ENCODE measurements at places on chromosomes 2 and 18.

DNA sequence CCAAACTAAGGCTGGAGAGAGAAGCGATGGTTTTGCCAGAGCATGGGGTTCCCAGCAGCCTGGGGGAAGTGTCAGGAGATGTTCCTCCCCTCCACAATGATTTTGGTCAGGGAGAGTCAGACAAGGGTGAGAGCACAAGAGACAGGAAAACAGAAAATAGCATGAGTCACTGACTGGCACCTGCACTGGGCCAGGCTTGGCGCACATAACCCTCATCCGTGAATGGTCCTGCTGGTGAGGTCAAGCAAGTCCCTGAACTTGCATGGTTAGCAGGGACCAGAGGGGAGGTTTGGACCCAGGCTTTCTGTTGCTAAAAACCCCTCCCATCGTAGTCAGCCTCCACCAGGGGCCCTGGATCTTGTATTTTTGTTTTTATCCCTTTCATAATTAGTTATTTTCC lies 174.5 kb upstream of the MYT1L start:
- no peak for DNase-seq

DNA sequence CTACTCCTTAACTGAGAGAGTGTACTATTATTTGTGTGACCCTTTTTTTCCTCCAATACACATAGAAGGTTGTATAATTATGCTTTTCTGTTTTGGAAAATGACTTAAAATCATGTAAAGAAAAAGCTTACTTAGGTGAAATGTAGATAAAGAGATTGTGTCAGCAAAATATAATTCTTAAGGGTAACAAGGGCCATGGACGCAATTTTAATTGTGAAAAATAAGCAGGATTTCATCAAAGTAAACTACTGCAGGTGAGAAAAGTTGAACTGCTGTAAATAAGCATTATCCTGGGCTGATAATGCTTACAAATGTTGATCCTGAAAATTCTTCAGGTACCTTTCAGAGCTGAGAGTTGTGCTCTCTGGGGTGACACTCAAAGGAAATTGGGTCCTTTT lies 141.5 kb downstream of the RPIA start:
- DNase-seq = no peak

- no peak for DNase-seq
These were observed 168.7 kb downstream of the UBE2E3 start for GRCh38 chr2:181149056-181149455.

DNA sequence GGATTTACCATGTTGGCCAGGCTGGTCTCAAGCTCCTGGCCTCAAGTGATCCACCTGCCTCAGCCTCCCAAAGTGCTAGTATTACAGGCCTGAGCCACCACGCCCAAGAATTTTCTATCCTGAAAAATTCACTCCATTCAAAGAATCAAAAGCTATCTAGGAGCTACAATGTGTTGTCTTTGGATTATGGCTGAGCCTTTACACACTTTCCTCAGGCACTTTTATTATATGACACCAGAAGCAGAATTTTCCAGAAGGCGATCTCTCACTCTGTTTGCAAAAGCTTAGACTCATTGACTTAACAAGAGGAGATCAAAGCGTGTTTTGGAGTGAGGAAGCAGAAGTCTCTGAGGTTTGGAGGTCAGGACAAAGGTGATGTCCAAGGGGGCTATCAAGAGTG lies 3.6 kb downstream of the FAM124B start:
- DNase-seq = no peak

- no peak for DNase-seq
These were observed 20.7 kb downstream of the SPTBN1 start for GRCh38 chr2:54476852-54477251.

DNA sequence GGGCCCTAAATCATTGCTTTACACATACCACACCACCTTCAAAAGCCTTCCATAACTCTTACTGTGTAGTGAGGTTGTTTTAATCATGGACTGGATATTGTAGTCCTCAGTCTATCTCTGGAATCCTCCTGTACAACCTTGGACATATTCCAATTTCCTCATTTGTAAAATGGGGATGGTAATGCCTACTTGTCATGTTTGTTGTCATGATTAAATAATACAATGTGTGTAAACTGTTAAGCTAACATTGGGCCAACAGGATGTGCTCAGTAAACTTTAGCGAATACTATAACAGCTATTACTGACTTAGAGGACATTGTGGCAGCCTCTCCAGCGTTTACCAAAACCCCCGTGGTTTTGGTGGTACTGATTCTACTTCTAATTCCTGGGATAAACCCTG lies 74.7 kb upstream of the PTPRM start:
- no peak for DNase-seq

GRCh38 chr18:9446839-9447238 lies 28.5 kb upstream of the RALBP1 start:
- DNase-seq = no peak

GRCh38 chr18:12750715-12751502 lies 48.1 kb downstream of the PSMG2 start:
- DNase-seq = no peak

DNA sequence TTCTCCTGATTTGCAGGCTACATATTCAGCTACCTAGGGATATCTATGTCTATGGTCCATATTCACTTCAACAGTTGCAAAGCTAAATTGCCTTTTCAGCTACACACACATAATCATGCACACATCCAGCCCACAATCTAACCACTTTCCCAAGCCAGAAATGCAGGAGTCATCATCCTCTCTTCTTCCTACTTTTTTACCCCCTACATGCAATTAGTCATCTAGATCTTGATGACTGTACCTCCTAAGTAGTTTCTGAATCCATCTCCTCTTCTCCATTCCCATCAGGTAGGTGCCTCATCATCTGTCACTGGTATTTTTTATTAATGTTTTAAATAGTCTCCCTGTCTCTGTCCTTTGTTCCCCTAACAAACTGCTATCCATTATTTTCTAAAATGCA lies 23.7 kb upstream of the SPRED2 start:
- peak; percentile 9 for DNase-seq

GRCh38 chr18:51051105-51051712 lies 21.2 kb downstream of the SMAD4 start:
- peak; percentile 46 for DNase-seq

GRCh38 chr18:10169814-10170213 lies 256.0 kb downstream of the VAPA start:
- no peak for DNase-seq

DNA sequence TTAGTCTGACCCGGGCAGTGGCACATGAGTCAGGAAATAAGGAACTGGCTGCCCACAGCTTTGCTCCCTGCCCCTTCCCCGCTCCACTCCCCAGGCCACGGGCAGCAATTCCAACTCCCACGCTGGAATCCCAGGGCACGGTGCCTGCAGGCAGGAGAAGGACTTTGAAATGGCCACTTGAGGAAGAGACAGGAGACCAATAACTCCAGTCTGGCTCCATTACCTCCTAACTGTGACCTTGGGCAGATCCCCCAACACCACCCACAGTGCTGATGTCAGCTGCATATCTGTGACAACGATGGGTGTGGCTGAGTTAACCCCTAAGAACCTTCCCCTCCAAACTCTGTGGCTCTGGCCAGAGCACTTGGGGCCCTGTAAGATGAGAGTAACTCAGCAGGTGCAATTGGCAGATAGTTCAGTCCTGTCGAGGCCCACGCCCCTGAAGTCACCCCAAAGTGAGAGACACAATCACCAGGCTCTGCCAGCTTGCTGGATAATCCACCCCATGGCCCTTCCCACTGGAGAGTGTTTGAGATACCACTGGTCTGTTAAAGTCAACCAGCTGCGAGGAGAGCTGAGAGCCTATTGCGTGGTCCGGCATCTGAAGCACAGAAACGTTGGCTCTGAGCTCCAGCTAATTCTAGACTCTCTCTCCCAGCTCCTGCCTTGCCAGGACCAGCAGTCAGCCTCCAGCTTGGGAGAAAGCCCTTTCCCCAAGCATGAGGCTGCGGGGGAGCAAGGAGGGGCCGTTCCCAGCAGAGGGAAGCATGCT lies 175.2 kb downstream of the TNS1 start:
- no peak for DNase-seq

DNA sequence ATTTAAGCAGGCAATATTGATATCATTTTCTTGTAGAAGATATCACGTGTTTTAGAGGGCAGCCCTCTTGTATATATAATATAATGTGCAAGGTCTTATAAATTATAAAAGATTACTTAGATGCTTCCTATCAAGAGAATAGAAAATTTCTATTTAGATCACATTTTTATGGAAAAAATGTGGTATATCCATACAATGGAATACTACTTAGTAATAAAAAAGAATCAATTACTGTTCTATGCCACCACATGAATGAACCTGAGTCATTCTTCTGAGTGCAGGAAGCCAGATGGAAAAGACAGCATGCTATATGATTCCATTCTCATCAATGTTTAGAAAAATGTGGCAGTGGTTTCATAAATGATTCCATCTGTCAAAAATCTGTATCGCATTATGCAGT lies 23.6 kb downstream of the CYP27C1 start:
- DNase-seq = no peak

GRCh38 chr2:241994086-241994485 lies 124.6 kb downstream of the RTP5 start:
- no peak for DNase-seq

DNA sequence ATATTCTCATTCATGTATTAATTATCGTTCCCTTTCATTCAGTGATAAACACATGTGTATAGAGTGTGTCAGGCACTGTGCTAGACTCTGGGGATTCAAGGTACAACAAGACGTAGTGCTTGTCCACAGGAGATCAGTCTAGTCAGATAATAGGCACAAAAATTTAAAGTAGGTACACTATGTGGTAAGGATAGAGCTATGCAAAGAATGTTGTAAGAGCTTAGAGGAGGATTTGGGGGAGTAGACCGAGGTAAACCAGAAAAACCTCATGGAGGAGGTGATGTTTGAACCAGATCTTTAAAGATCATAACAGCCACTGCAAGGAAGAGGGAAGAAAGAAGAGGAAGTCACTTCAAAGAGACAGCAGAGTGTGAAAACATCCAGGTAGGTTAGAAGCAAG lies 256.9 kb upstream of the DDX18 start:
- DNase-seq = no peak

DNA sequence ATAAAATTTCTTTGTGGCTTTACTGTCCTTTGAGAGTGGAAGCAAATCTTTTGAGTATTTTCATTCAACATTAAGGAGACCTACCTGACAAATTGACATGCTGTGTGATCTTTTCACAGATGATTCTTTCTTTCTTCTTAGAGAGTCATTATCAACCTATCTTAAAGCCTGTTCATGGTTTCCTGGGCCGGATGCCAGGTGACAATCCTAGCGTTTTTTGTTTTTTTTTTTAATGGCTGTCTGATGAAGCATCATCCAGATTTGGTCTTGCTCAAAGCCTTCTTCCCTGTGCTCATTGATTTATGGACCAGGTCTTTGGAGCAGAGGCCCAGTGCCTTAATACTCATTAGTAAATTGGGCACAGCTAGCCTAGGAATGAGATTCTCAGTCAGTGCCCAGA lies 9.8 kb upstream of the MGAT5 start:
- DNase-seq = no peak

- DNase-seq = no peak
These were observed 8.1 kb downstream of the RAB31 start for GRCh38 chr18:9715978-9716774.

GRCh38 chr18:66168685-66169235 lies 417.9 kb downstream of the CDH7 start:
- DNase-seq = no peak

GRCh38 chr2:165594935-165595255 lies 125.4 kb downstream of the CSRNP3 start:
- DNase-seq = no peak

GRCh38 chr2:132804051-132804450 lies 134.0 kb upstream of the LYPD1 start:
- no peak for DNase-seq

GRCh38 chr18:65754121-65754520 lies 3.3 kb downstream of the CDH7 start:
- DNase-seq = no peak

GRCh38 chr2:34229998-34230397 lies 630.9 kb upstream of the FAM98A start:
- DNase-seq = no peak

GRCh38 chr2:39834426-39834825 lies 55.4 kb upstream of the THUMPD2 start:
- no peak for DNase-seq

GRCh38 chr18:52344881-52345280 lies 4.9 kb downstream of the DCC start:
- DNase-seq = no peak

DNA sequence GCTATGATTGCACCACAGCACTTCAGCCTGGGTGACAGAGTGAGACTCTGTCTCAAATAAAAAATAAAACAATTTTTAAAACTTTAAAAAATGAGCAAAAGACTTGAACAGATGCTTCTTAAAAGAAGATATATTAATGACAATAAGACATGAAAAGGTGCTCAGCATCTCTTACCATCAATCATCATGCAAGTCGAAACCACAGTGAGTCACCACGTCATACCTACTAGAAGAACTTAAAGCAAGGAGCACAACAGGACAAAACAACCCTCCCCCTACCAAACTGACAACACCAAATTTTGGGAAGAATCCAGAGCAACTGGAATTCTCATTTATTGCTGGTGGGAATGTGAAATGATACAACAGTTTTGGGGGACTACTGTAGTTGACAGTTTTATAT lies 251.6 kb downstream of the BCL2 start:
- no peak for DNase-seq

- DNase-seq = no peak
These were observed 98.2 kb downstream of the EIPR1 start for GRCh38 chr2:3279236-3279960.

All from fibroblast of gingiva (primary cell).